ENCODE measurements at places on chromosomes 5 and 9. TPM values are rescaled to one million over a fixed set of nuclear protein-coding genes. Genes with fewer than 3 reads are reported as not detected.

Gene PCDHGC4
- total RNA-seq, result 1.5 TPM

Gene TEX10
- 12.1 TPM for total RNA-seq

Gene PCA3
- not detected for total RNA-seq

Gene AGXT2
- 8.0 TPM for total RNA-seq

Gene NEUROG1
- total RNA-seq, result not detected

DNA sequence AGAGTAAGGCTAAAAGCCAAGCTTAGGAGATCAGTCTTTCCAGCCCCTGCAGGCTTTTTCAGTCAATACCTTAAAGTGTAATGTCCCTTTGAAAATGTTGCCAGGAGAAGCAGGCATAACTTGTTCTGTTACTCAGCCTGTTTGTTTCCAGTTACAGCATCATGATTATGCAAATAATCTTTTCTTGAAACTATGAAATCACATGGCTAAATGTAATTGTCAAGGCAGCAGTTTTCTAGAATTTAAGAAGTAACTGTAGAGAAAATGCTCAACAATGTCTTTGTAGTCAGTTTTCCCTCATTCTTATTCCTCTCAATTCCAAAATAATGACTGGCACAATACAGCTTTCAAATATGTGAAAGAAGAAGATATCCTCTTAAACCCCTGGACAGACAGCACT lies 1.9 kb upstream of the GPR107 start:
- no peak overlapping the region for H3K4me3 ChIP-seq
- no peak for DNase-seq
- H3K27me3 ChIP-seq, result no peaks in the 10 kb centered on the region
- no peak overlapping the region for H3K27ac ChIP-seq
- H3K36me3 ChIP-seq, result no peaks in the 10 kb centered on the region

- H3K27ac ChIP-seq, result no peak overlapping the region
- H3K4me3 ChIP-seq, result no peak overlapping the region
- H3K4me1 ChIP-seq, result no peaks in the 10 kb centered on the region
- H3K27me3 ChIP-seq, result no peaks in the 10 kb centered on the region
- DNase-seq, result no peak
- no peaks in the 10 kb centered on the region for H3K36me3 ChIP-seq
Measured at GRCh38 chr5:167488371-167488770, 803.1 kb upstream of the WWC1 start.

DNA sequence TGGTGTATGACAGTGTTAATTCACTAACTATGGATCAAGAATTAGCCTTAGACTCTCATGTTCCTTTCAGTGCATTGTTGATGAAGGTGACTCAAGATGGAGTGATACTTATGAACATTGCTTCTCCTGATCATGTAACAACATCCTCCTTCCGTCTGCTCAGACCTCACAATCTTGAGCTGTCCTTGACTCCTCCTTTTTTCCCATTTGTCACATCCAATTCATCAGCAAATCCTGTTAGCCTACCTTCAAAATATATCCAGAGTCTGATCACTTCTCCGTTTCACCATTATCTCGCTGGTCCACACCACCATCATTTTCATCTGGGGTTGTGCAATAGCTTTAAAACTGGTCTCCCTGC lies 9.2 kb upstream of the SEMA6A start:
- H3K27ac ChIP-seq, result no peak overlapping the region
- H3K27me3 ChIP-seq, result no peaks in the 10 kb centered on the region
- no peak overlapping the region for H3K4me3 ChIP-seq
- DNase-seq, result no peak
- H3K4me1 ChIP-seq, result no peaks in the 10 kb centered on the region
- H3K36me3 ChIP-seq, result no peaks in the 10 kb centered on the region

- H3K4me3 ChIP-seq, result peak overlapping the region; percentile 73
- H3K27me3 ChIP-seq, result no peaks in the 10 kb centered on the region
- no peaks in the 10 kb centered on the region for H3K4me1 ChIP-seq
- H3K27ac ChIP-seq, result peak overlapping the region; percentile 100
- peaks cover 3% of the 10 kb centered on the region for H3K36me3 ChIP-seq
- peak; percentile 74 for DNase-seq
Measured at GRCh38 chr9:35658968-35659220, 802 bp downstream of the CCDC107 start.

DNA sequence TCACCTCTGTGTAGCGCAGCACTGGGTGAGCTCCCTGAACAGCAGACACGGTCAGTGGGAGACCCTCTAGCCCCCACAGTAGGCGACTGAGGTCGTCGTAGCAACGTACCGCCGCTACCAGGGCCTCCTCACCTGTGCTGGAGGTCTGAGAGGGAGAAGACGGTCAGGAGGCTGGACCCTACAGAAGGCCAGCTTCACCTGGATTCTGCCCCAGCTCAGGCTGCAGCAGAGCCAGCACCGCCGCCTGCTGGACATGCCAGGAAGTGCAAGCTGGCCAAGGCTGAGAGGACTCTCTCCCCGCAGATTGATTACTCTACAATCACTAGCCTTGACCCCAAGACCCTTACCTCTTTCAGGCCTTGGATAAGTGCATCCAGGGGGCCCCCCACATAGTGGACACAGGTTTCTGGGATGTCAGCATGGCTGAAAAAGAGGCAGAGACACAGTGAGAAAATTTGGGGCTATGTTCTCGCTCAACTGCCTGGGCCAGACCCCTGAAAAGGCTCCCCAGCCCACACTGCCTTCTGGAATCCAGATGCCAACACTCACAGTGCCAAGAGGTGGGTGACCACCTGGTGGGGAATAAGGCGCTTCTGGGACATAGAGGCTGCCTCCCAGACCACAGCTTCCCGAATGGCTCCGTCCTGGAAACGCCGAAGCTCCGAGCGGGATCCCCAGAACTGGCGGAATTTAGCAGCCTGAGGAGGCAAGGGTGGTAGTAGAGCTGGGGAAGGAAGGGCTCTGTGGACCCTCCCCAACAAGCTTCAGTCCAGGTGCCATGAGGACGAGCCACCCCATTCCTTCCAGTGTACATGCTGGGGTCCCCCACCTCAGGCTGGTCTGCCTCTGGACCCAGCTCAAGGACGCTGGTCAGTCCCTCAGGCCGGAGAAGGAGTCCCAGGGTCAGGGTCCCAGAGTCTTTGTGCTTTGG lies 6.9 kb downstream of the NOL6 start:
- H3K27ac ChIP-seq, result no peak overlapping the region
- peaks cover 80% of the 10 kb centered on the region for H3K36me3 ChIP-seq
- DNase-seq, result peak; percentile 65
- H3K4me3 ChIP-seq, result no peak overlapping the region
- H3K27me3 ChIP-seq, result no peaks in the 10 kb centered on the region

DNA sequence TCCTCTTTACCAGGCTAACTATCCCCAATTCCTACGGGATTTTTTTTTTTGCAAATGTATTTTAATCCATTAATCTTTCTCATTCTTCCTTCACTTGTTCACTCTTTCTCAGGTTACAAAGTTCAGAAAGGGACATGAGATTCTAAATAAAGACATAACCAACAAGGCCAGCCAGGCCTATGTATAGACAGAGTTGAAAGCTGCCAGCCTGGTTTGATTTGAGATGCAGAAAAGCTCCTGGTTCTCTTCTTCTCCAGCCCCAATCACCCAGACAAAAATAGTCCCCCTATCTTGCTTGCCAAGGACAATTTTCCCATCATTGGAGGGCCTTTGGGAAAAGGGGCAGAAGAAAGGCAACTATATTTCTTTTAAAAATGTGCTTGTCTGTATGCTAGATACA lies 398.8 kb downstream of the NFIB start:
- no peak overlapping the region for H3K4me3 ChIP-seq
- no peak for DNase-seq
- no peak overlapping the region for H3K27ac ChIP-seq
- H3K4me1 ChIP-seq, result no peaks in the 10 kb centered on the region

- no peaks in the 10 kb centered on the region for H3K4me1 ChIP-seq
- no peak overlapping the region for H3K27ac ChIP-seq
- peaks cover 2% of the 10 kb centered on the region for H3K36me3 ChIP-seq
Measured at GRCh38 chr5:132210944-132211343, 16.7 kb downstream of the P4HA2 start.

GRCh38 chr9:123421801-123422455 lies 65.9 kb downstream of the CRB2 start:
- H3K27me3 ChIP-seq, result no peaks in the 10 kb centered on the region
- no peak overlapping the region for H3K4me3 ChIP-seq
- H3K36me3 ChIP-seq, result peaks cover 5% of the 10 kb centered on the region
- no peak for DNase-seq
- H3K4me1 ChIP-seq, result no peaks in the 10 kb centered on the region

DNA sequence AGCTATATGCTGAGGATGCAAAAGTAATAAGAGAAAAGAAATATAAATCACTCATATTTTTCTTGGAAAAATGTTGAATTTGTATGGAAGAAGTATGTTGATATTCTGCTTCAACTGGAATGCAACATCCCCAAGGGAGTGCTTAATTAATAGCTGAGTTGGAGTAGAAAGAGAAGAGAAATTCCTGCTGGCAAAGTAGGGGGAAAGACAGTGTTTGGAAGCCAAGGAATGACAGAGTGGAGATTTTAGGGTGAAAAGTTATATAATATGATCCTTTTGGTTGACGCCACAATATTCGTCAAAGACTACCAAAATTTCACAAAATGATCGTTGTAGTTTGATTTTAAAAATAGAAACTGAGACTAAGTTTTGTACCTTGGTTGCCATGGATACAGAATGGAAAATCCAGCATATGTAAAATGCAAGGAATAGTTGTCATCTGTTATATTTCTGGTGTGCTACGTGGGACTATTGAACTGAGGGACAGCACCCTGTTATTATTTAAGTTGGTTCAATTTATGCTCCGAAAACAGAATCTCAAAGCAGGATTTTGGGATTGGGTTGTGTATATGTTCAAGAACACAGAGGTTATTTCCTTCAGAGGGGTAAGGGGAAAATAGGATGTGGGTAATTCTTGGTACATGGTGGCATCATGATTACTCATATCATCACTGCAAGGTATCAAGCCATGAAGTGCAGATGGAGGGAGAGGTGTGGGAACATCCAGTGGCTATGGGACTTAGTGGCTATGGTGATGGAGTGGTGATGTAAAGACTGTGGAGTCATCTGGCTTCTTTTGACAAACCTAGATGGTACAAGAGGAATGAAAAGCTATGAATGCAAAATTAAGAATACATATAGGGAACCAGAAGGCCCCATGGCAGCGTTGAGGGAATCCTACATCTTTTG lies 61.0 kb downstream of the SUB1 start:
- H3K27me3 ChIP-seq, result no peaks in the 10 kb centered on the region
- no peak overlapping the region for H3K4me3 ChIP-seq
- no peaks in the 10 kb centered on the region for H3K4me1 ChIP-seq
- peaks cover 4% of the 10 kb centered on the region for H3K36me3 ChIP-seq

DNA sequence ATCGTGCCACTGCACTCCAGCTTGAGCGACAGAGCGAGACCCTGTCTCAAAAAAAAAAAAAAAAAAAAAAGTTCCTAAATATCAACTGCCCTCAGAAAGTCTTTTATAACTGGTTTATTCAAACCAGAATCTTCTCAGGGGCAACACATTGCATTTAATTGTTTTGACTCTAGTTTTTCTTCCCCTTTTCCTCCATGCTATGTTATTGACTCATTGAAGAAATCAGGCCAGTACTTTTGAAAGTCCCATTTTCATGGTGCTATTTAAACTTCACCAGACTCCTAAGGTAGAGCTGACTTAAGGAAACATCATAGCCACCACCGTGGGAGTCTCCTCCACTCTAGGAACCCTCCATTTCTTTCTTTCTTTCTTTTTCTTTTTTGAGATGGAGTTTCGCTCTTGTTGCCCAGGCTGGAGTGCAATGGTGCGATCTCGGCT lies 83.1 kb upstream of the IL6ST start:
- H3K27ac ChIP-seq, result no peak overlapping the region
- H3K36me3 ChIP-seq, result no peaks in the 10 kb centered on the region
- H3K4me3 ChIP-seq, result no peak overlapping the region
- H3K4me1 ChIP-seq, result peaks cover 4% of the 10 kb centered on the region
- no peak for DNase-seq
- no peaks in the 10 kb centered on the region for H3K27me3 ChIP-seq

DNA sequence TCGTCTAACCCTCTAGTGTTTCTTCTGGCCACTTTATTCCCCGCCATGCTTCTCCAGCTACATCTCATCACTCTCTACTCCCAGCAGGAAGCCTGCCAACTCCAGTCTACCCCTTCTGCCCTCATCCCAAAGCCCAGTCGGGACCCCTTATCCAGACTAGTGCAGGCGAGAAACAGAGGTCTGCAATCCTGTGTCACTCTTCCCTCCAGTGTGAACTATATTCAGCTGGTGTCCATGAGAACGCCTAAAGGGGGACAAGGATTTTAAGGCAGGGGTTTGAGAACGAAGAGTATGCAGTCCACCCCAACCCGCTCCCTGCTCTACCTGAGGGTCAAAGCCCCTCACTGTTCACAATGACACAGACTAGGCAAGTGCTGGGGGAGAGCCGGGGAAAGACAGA lies 41.7 kb upstream of the GABRP start:
- H3K4me1 ChIP-seq, result peaks cover 13% of the 10 kb centered on the region
- no peaks in the 10 kb centered on the region for H3K27me3 ChIP-seq
- DNase-seq, result no peak
- no peaks in the 10 kb centered on the region for H3K36me3 ChIP-seq
- H3K27ac ChIP-seq, result no peak overlapping the region

- H3K36me3 ChIP-seq, result no peaks in the 10 kb centered on the region
- H3K4me3 ChIP-seq, result no peak overlapping the region
- no peak for DNase-seq
- no peak overlapping the region for H3K27ac ChIP-seq
Measured at GRCh38 chr5:159405611-159406031, 75.3 kb upstream of the IL12B start.

DNA sequence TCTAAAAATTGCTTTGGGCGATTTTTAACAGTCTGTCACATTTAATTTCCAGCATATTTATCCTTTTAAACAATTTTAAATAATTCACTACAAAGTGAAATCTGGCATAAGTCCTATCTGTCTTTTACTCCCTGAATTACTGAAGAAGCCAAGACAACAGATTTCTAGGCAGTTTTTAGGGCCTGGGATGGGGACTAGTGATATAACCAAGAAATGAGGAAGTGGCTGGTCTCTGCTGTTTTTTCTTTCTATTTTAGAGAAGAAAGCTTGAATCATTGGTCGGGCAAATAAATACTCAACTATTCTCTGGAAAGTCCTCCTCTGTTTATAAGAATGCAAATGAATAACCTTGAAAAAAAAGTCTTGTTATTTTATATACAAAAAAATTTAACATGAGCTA lies 79.7 kb upstream of the SSBP2 start:
- H3K36me3 ChIP-seq, result no peaks in the 10 kb centered on the region
- no peak for DNase-seq
- no peaks in the 10 kb centered on the region for H3K4me1 ChIP-seq

DNA sequence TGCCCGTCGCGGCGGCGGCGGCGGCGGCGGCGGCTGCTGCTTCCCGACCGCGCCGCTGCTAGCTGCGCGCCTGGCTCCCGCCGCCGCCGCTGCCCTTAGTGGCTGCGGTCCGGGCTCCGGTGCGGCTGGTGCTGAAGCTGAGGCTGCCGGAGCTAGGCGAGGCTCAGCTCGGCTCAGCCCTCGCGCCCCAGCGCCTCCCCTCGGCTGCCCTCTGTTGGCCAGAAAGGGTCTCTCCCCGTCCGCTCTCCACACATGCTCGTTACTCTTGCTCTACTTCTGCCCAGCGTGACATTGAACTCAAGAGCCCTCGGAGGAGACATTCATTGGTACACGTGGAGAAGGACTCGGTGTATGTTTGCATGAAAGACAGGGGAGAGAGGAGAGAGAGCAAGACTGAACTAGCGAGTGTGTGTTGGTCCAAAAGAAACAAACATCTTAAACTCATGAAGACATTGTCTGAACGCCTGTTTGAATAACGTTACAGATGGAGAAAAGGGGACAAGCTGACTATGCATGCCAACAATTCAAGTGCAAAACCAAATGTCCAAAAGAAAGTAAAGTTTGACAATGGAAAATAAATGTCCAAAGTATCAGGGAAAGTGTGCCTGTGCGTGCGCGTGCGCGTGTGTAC lies at the start of gene HCN1:
Gene HCN1, minus strand, starts transcription at position 175 of the 631 bp plus-strand sequence.
- H3K27me3 ChIP-seq, result peaks cover 9% of the 10 kb centered on the region
- DNase-seq, result peak; percentile 90
- H3K4me1 ChIP-seq, result no peaks in the 10 kb centered on the region
- H3K4me3 ChIP-seq, result no peak within 1 kb of the TSS
- no peaks in the 10 kb centered on the region for H3K36me3 ChIP-seq

Data from kidney (tissue), 22 donors.